Sigmoid colon (tissue), 7 donors: ENCODE measurements at places on chromosomes 3 and 15. TPM values are rescaled to one million over a fixed set of nuclear protein-coding genes. Genes with fewer than 3 reads are reported as not detected.
A peak's percentile ranks its signal among the peaks of the same experiment; 100 is the strongest.

Gene LMAN1L
- total RNA-seq = not detected

Gene GPR15
- 0.66 TPM for total RNA-seq

Gene COL6A5
- total RNA-seq = not detected

Gene SNTN
- not detected for total RNA-seq

Gene HTR3E
- not detected for total RNA-seq

Gene NR2E3
- total RNA-seq = not detected

DNA sequence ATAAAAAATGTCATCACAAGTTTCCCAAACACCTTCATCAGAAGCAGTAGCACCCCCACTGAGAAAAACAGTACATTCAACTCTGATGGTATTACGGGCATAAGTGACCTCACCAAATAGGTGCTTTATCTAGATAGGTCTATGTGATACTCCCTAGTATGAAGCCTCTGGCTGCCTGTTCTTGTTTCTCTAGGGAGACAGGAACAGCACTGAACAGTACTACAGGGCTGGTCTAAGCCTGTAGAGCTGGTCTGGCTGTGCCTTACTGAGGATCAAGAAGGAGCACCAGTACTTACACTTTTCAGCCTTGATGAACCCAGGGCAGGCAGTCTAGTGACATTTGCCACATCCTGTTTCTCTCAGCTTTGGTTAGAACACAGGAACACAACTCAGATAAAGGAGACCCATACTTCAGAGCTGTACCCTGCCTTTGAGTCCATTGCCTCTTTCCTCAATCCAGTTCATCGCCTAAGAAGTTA, 35.9 kb downstream of the OXNAD1 start:
- H3K36me3 ChIP-seq = no peaks in the 10 kb centered on the region
- H3K4me1 ChIP-seq = no peaks in the 10 kb centered on the region
- no peak overlapping the region for H3K27ac ChIP-seq
- H3K4me3 ChIP-seq = no peak overlapping the region
- DNase-seq = no peak
- H3K27me3 ChIP-seq = no peaks in the 10 kb centered on the region

DNA sequence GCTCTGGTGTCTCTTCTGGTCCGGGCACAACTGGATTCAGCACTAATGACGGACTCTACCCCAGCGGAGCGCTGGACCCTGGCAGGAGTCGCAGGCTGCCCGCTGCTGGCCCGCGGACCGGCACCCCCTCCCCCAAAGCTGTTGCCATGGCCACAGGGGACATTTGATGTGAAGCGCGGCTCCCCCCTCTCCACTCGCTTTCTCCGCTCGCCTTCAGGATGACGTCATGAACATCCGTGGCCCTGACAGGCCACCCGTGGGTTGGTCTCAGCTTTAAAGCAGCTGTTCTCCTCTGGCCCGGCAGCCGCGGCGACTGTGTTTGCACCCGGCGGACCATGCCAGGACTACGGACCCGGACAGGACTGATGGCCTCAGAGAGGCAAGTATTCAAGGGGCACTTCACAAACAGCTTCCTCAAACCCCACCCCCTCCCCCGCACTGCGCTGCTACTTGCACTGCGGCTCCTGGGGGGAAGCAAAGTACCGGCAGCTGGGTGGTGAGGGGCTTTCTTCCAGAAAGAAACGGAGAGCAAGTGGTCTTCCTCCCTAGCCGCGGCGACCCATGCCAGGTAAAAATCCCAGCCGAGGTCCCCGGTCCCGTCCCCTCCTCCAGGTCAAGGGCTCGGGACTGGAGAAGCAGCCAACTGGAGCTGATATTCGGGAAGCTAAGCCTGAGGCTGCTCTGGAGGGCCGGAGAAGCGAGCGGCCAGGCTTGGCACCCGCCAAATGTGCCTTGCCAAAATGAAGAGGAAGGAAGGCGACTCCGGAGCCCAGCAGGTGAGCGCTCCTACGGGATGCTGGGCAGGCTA, 16.6 kb upstream of the AEN start:
- peaks cover 16% of the 10 kb centered on the region for H3K27me3 ChIP-seq
- H3K4me3 ChIP-seq = no peak overlapping the region
- DNase-seq = no peak
- no peak overlapping the region for H3K27ac ChIP-seq
- H3K36me3 ChIP-seq = no peaks in the 10 kb centered on the region

DNA sequence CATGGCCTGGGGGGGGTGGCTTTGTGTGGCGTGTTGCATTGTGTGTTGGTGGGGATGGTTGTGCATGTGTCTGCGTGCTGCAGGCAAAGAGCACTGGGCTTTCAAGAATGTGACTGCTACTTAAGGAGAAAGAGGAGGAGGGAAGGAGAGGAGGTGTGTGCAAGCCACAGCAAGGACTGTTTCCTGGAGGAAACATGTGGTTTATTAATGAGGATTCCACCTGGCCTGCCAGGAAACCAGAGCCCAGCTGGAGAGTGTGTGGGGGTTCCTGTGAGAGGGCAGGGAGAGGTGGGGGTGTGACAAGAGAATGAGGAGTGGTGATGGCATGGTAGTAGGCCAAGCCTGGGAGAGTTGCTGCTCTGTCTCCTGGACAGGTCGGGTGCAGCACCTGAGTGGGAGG, 258.1 kb upstream of the ROPN1 start:
- H3K27me3 ChIP-seq = no peaks in the 10 kb centered on the region
- H3K4me1 ChIP-seq = peaks cover 27% of the 10 kb centered on the region
- no peak for DNase-seq
- H3K27ac ChIP-seq = no peak overlapping the region

DNA sequence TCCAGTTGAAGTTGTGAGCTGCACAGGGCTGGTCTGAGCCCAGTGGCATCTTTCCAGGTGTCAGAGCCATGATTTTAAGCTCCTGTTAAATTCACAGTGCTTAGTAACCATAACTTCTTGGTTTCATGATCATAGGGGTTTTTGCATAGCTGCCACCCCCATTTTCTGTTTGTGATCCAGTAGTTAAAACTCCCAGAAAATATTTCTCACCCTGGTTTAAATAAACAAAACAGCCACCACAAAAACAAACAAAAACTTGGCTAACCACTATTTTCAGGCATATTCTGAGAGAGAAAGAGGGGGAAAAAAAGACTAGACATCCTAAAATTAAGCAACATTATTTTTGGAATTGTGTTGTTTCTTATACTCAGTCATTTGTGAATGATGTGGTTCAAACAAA, 175.3 kb downstream of the IGF1R start:
- peaks cover 17% of the 10 kb centered on the region for H3K4me1 ChIP-seq
- no peaks in the 10 kb centered on the region for H3K27me3 ChIP-seq
- H3K4me3 ChIP-seq = no peak overlapping the region
- no peak overlapping the region for H3K27ac ChIP-seq
- H3K36me3 ChIP-seq = no peaks in the 10 kb centered on the region
- DNase-seq = no peak

- no peaks in the 10 kb centered on the region for H3K27me3 ChIP-seq
- no peak overlapping the region for H3K27ac ChIP-seq
- no peak overlapping the region for H3K4me3 ChIP-seq
- H3K4me1 ChIP-seq = no peaks in the 10 kb centered on the region
- H3K36me3 ChIP-seq = peaks cover 94% of the 10 kb centered on the region
Measured at GRCh38 chr15:25056484-25057425, 102.0 kb downstream of the SNRPN start.

- H3K36me3 ChIP-seq = no peaks in the 10 kb centered on the region
- H3K4me3 ChIP-seq = no peak overlapping the region
- no peaks in the 10 kb centered on the region for H3K27me3 ChIP-seq
- H3K4me1 ChIP-seq = no peaks in the 10 kb centered on the region
- no peak for DNase-seq
Measured at GRCh38 chr3:56053727-56054126, 414.5 kb downstream of the ERC2 start.

DNA sequence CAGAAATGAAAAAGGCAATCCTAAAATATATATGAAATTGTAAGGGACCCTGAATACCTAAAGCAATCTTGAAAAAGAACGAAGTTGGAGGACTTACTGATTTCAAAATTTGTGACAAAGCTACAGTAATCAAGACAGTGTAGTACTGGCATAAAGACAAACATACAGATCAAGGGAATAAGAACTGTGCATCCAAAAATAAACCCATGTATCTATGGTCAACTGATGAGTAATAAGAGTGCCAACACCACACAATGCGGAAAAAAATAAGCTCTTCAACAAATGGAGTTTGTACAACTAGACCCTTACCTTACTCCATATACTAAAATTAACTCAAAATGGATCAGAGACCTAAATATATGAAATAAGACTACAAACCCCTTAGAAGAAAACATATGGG, 29.6 kb downstream of the GSK3B start:
- no peak overlapping the region for H3K4me3 ChIP-seq
- DNase-seq = no peak
- H3K27ac ChIP-seq = no peak overlapping the region
- H3K27me3 ChIP-seq = no peaks in the 10 kb centered on the region
- no peaks in the 10 kb centered on the region for H3K36me3 ChIP-seq

GRCh38 chr3:153574445-153574844, 412.4 kb downstream of the RAP2B start:
- H3K4me3 ChIP-seq = no peak overlapping the region
- H3K4me1 ChIP-seq = no peaks in the 10 kb centered on the region
- no peaks in the 10 kb centered on the region for H3K27me3 ChIP-seq
- no peak for DNase-seq
- H3K27ac ChIP-seq = no peak overlapping the region

- no peak overlapping the region for H3K4me3 ChIP-seq
- H3K4me1 ChIP-seq = no peaks in the 10 kb centered on the region
- no peak for DNase-seq
- no peak overlapping the region for H3K27ac ChIP-seq
- no peaks in the 10 kb centered on the region for H3K27me3 ChIP-seq
Measured at GRCh38 chr15:78737187-78737820, 74.0 kb downstream of the ADAMTS7 start.

- DNase-seq = no peak
- H3K4me3 ChIP-seq = no peak overlapping the region
- H3K36me3 ChIP-seq = no peaks in the 10 kb centered on the region
Measured at GRCh38 chr3:186425788-186426730, 64.0 kb upstream of the DGKG start.

- peak; percentile 90 for DNase-seq
- H3K36me3 ChIP-seq = peaks cover 31% of the 10 kb centered on the region
- peak overlapping the region; percentile 100 for H3K27ac ChIP-seq
- H3K4me3 ChIP-seq = peak overlapping the region; percentile 32
- H3K27me3 ChIP-seq = no peaks in the 10 kb centered on the region
- peaks cover 75% of the 10 kb centered on the region for H3K4me1 ChIP-seq
Measured at GRCh38 chr3:39146611-39147591, 6.5 kb downstream of the CSRNP1 start.

DNA sequence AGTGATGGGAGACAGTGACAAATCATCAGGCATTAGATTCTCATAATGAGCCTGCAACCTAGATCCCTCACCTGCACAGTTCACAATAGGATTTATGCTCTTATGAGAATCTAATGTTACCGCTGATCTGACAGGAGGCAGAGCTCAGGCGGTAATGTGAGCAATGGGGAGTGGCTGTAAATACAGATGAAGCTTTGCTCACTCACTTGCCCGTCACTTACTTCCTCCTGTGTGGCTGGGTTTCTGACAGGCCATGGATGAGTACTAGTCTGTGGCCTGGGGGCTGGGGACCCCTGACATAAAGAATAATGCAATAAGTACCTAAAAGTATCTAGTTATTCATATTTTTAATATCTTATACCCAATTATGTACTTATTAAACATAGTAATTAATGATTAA, 15.6 kb downstream of the IQCB1 start:
- H3K4me1 ChIP-seq = no peaks in the 10 kb centered on the region
- H3K27ac ChIP-seq = no peak overlapping the region
- DNase-seq = no peak
- no peak overlapping the region for H3K4me3 ChIP-seq
- no peaks in the 10 kb centered on the region for H3K27me3 ChIP-seq

DNA sequence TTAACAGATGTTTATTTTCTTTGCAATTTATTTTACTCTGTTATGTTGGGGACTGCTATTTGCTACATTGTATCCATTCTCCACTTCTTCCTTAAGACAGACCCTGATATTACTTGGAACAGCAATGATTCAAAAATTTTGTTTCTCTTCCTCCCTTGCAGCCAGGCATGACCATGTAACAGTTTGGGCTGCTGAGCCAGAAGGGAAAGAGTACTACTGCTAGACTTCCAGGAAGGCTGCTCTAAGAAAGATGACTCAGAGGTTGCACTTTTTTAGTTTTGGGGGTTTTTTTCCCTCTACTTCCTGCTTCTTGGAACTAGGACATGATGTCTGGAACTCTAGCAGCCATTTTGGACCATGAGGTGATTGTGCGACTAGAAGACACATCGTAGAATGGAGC, 10.3 kb downstream of the PRR20G start:
- no peaks in the 10 kb centered on the region for H3K36me3 ChIP-seq
- no peaks in the 10 kb centered on the region for H3K27me3 ChIP-seq
- H3K4me3 ChIP-seq = no peak overlapping the region
- DNase-seq = no peak
- no peaks in the 10 kb centered on the region for H3K4me1 ChIP-seq
- H3K27ac ChIP-seq = no peak overlapping the region

DNA sequence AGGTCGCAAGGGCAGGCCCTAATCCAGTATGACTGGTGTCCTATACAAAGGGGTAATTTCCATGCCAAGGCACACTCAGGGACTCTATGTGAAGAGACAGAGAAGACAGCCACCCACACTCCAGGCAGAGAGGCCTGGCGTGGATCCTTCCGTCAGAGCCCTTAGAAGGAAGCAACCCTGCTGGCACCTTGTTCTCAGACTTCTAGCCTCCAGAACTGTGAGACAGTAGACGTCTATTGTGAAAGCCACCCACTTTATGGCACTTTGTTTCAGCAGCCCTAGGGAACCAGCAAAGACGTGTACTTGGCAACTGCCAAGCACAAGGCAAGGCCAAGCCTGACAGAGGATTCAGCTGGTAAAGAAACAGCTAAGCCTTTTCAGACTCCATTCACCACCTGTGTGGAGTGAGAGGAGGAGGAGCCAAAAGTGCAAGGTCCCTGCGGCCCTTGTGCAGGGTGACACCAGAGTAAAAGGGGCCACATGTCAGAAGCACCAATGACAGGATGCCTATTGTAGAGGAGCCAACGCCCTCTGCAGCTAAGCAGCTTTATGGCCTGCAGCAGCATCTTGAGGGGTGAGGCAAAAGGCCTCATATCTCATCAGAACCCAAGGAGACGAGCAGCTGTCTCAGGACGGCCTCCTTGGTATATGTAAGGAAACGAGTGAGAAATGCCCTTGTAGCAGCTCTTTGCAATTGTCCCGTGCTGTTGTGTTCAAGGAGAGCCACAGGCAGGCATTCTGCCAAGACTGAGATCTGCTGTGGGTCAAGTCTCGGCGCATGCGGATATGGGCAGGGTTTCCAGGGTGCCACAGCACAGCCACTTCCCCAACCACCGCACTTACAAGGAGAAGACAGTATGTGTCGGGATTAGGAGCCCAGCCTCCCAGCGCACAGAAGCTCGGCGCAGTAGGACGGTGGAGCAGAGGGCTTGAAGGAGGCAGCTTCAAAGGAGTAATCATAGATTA, 121.5 kb upstream of the LIPC start:
- peak; percentile 67 for DNase-seq
- no peak overlapping the region for H3K27ac ChIP-seq
- no peaks in the 10 kb centered on the region for H3K27me3 ChIP-seq
- no peak overlapping the region for H3K4me3 ChIP-seq

- peak overlapping the region; percentile 14 for H3K27ac ChIP-seq
- no peaks in the 10 kb centered on the region for H3K27me3 ChIP-seq
- no peak overlapping the region for H3K4me3 ChIP-seq
- H3K36me3 ChIP-seq = no peaks in the 10 kb centered on the region
- H3K4me1 ChIP-seq = peaks cover 20% of the 10 kb centered on the region
- no peak for DNase-seq
Measured at GRCh38 chr3:156448300-156448699, 106.6 kb downstream of the SSR3 start.
